NCI-H2107 (cell line): ENCODE measurements at places on chromosomes 12 and 14.

DNA sequence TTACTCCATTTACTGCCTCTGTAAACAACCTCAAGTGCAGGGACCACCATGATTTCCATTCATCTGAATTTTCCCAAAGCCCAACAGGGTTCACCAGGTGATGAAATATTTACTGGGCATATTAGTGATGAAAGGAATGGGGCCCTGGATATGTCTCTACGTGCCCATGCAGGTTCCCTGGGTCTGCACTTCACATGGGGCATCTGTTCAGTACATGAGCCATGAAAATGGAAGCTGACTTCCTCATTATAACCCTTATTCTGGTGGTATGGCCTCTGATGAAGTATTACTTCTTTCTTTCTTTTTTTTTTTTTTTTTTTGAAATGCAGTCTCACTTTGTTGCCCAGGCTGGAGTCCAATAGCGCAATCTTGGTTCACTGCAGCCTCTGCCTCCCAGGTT, 26.5 kb upstream of the CORO1C start:
- no peak for DNase-seq

DNA sequence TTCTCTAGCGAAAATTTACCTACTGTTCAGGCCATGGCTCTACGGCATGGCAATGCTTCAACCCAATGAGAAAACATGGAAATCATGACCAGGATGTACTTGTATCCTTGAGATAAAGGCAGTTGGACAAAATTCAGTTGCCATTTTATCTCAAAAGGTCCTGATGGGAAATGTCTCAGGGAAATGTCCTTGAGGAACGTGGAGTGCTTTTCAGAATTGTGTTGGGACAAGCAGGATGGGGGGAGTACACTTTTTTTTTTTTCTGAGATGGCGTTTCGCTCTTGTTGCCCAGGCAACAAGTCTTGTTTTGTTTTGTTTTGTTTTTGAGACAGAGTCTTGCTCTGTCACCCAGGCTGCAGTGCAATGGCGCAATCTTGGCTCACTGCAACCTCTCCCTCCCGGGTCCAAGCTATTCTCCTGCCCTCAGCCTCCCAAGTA, 86.8 kb upstream of the EIF5 start:
- no peak for DNase-seq

DNA sequence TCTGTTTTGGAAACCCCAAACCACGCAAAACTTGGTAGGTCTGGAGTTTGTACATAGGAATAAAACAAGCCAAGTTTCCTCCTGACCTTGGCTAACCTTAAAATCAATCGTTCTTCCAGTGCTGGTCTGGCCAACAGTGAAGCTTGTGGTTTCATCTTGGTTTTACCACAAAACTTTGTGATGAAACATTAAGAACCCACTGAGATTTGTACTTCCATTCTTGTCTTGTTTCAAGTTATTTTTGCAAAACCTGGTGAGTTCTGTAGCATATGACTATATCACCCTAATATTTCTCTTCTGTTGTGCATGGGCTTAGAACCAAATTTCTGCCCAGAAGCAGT, 26.4 kb downstream of the SIX1 start:
- DNase-seq: no peak

- no peak for DNase-seq
Measured at GRCh38 chr12:48340943-48341342, 9.8 kb downstream of the ZNF641 start.

DNA sequence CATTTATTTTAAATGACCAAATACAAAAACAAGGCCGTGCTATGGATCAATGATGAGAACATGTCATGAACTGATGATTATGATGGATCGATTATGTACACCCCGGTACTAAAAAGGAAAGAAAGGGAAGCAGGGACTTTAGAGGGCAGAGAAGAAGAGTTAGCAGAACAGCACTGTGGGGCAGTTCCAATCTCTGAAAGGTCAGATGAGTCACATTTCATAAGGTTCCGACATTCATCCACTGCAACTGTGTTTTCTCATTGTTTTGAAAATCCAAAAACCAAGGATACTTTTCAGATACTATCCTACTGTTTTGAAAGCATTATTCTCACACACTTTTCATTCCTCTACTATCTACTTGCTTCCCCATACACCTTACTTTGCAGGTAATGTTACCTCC, 169.3 kb downstream of the STXBP6 start:
- DNase-seq: no peak
